ENCODE measurements at places on chromosomes 7 and 10.
A peak's percentile ranks its signal among the peaks of the same experiment; 100 is the strongest.

GRCh38 chr7:108652886-108653285, 83.2 kb downstream of the DNAJB9 start:
- no peak for DNase-seq

- DNase-seq, result no peak
These were observed 10.8 kb downstream of the ANKRD22 start for GRCh38 chr10:88840881-88841280.

DNA sequence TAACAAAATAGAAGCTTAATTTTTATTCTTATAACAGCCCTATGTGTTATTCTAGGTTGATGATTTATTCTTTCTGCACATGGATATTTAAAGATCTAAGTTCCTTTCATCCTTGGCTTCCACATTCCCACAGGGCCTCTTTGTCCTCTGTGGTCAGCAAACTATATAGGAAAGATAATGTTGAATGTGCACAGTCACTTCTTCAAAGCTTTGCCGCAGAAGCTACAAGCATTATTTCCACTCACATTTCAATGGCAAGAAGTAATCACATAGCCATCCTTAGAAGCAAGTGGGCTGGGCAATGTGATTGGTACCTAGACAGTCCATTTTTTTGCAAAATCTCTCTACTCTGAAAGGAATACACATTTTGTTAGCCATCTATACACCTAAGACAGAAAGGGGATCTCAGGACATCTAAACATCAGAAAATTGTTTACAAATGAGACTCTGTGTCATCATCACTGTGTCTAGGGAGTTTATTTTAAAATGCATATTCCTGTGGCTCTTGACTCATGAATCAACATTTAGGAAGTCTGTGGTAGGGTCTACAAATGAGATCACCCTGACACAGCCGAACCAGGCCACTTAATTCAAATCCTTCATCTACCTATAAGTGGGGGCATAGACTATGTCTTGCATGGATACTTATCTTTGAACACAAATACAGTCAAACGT, 1060.5 kb downstream of the XPNPEP1 start:
- DNase-seq, result no peak

- DNase-seq, result no peak
These were observed 16.8 kb upstream of the HBP1 start for GRCh38 chr7:107152011-107152410.

GRCh38 chr10:97744405-97745035, 7.6 kb downstream of the ZFYVE27 start:
- no peak for DNase-seq

DNA sequence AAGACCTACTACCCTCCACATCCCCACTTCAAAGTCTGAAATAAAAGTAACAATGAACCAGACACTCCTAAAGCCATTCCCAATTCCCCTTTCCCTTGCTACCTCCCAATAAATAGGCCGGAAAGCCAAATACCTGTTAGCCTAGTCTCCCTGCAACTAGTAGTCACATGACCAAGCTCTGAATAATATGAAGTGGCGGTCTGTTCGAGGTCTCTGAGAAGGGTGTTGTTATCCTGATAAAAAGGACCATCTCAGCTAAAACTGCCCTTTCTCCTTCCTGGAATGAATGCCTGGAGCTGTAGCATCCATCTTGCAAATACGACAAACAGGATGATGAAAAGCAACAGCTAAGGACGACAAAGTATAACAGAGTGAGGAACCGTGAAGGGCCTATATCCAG, 6.0 kb downstream of the KIF5B start:
- no peak for DNase-seq

DNA sequence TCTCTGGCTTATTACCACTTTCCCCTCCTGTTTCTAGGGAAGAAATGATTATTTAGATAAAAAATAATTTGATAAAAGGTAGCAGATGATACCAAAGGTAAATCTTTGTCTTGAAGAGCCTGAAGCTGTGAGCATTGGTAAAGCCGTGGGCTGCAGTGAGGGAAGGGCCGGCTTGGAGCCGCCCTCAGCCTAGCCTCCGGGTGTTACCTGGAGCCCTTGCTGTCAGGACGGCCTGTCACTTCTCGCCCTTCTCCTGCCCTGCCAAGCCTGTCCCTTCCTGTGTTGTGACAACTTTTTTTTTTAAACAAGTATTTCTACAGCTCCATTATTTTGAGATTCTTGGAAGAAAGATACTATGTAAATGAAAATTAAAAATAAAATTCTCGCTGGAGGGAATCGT, 7.0 kb downstream of the CUX1 start:
- no peak for DNase-seq

GRCh38 chr10:106136175-106136574, 1028.3 kb downstream of the SORCS1 start:
- no peak for DNase-seq

DNA sequence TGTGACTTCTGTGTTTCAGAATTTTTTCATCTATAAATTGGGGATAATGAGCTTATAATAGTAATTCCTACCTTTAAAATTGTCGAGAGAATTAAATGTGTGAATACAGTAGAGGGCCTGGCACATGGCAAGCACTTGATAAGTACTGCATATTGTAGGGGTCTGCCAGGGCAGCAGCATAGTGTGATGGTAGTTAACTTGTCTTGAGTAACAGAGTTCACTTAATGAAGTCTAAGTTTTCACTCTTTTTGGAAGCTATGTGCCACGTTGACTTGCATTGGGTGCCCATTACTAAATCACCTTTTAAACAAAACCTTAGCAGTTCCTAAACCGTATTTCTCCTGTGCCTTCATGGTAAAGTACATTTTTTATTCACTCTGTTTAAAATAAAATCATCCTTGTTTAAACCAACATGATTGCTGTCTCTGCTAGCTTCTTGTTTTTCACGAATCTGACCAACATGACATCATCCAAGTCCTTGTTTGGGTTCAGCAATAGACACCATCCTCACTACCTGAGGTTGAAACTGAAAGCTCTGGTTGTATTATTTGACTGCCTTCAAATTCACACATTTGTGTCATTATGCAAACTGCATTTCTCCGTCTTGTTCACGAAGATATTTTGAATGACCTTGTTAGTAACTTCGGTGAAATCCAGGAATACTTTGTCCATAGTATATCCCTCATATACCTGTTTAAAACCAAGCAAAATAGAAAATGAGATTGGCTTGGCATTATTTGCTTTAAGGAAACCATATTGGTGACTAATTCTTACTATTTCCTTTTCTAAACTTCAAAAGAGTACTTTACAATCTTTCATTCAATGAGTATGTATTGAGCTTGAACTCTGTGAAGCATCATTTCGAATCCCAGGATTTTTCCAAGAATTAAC, 340.2 kb downstream of the SUGCT start:
- DNase-seq, result no peak

DNA sequence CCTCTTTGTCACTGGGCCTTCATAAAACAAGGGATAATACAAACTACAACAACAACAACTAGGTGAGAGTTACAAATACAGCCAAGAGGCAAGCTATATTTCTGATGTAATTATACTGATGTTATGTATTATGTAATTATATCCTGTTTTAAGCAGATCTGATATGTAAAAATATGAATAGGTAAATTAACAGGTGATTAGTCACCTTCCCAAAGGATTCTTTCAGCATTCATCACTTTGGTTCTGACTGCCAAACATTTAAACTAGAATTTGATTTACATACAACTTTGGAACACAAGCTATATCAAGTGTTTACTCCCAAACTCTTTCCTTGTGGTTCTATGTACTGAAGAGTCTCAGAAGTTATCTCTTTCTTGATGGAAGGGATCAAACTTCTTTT, 53.7 kb downstream of the BEND7 start:
- DNase-seq, result no peak

GRCh38 chr7:144513334-144513733, 109.8 kb upstream of the NOBOX start:
- no peak for DNase-seq

GRCh38 chr10:88048312-88048711, 184.9 kb downstream of the PTEN start:
- no peak for DNase-seq

GRCh38 chr10:124048371-124049290, 44.8 kb downstream of the CHST15 start:
- no peak for DNase-seq

DNA sequence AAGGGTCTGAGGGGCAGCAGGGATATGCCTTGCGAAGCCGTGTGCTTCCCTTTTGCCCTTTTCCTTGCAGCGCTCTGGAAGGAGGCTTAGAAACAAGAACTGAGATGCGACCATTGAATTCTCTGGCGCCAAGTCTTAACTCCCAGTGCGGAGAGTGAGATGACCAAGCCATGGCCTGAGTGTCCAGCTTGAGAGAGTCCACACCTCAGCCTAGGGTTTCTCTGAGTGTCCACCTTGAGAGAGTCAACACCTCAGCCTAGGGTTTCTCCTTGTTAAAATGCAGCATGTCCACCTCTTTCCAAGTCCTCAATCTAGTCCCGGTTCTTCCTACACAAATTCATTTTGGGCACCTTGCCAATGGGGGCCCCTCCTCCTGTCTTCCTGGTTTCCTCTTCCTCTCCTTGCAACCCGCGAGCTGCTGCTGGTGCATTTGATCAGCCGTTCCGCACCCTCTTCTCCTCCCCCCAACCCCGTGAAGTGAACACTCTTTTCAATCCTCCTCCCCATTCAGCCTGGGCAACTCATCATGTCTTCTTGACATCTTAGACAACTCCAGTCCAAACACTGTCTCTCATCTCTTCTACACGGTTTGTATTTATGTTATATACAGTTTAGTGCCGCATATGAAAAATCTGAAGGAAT, 178.2 kb upstream of the PITRM1 start:
- DNase-seq, result no peak

DNA sequence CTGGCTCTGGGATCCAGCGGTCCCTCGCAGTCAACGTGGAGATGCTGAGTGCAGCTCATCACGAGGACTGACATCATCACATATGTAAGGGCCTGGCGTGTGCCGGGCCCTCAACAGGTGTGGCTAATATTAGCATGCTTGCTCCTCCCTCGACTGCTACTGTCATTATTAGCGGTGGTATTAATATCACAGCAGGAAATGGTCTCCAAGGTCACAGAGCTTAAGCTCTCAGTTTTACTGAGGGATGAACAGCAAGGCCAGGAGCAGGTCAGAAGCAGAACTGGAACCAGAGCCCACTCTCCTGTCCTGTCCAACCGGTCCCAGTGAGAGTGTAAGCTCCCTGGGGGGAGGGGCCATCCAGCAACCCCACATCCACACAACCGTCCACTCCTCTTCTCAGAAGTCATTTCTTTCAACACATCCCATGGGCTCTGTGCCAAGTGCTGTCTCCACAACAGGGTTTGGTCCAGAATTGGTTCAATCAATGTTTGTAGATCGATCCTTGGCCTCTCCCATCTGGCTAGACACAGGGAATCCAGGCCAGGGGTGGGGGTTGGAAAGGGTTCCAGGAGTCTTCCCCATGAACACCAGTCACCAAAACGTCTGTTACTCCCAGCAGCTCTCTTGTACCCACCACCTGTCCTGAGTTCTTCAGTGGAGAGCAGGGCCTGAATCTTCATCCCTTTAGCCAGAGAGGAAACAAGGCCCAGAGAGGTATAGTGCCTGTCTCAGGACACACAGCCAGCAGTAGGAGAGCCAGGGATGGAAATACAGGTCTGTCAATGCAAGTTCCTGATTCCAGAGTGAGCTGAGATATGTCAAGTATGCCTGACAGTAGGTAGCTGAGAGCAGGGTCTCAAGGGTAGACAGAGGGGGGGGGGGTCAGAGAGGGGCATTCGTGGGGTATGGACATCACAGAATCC, 45.3 kb upstream of the ZMIZ1 start:
- DNase-seq, result no peak

DNA sequence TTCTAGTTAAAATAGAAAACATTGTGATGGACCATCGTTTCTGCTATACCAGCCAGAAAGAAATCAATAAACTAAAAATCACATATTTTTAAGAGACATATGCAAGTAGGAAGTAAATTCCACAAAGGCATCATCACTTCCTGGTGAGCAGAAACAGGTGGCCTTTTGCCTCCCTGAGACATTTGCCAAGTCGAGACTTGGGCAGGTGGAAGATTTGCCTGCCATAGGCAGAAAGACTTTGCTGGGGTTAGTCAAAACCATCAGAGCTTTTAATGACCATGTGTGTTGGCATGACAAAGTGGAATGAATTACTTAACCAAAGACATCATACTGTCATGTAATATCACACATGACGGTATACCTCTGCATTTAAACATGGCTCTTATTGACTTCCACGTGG, 66.0 kb upstream of the FGL2 start:
- no peak for DNase-seq

GRCh38 chr10:53786236-53786900, 1013.8 kb upstream of the MBL2 start:
- peak; percentile 31 for DNase-seq

- no peak for DNase-seq
These were observed 190.9 kb downstream of the VTI1A start for GRCh38 chr10:112637901-112638300.

DNA sequence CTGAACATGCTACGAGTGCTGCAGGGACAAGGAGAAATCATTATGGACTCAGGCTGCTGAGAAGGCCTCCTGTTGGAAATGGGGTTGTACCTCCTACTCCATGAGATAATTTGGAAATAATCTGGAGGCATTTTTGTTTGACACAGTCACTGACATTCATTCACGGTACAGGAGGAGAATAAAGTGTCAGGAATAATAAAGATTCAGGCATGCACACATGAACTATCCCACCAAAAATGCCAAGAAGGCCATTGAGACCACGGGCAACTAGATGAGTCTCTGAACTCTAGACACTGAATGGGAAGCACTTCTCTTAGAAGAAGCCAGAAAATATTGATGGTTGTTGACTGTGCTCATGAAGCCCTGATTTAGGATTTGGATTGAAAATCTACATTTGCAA, 220.9 kb upstream of the HABP2 start:
- no peak for DNase-seq

GRCh38 chr10:132500781-132501415, 36.7 kb upstream of the INPP5A start:
- no peak for DNase-seq

DNA sequence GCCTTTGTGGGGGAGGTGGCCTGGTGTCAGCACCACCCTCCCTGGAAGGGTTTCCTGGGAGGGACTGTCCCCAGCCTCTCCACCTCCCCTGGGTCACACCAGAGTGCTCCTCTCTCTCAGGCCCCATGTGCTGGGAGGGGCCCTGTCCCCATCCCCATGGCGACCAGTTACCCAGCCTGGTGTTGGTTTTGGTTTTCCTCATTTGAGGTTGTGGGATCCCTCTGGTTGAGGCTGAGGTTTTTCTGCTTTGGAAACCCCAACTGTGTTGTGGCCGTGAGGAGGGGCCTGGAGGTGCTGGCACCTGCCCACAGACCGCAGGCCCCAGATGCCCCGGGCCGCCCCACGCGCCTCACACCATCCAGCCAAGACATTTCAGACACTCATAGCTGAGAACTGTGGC, 106.3 kb downstream of the GRK5 start:
- DNase-seq, result no peak

- no peak for DNase-seq
These were observed 41.3 kb upstream of the CALN1 start for GRCh38 chr7:72453471-72453870.

DNA sequence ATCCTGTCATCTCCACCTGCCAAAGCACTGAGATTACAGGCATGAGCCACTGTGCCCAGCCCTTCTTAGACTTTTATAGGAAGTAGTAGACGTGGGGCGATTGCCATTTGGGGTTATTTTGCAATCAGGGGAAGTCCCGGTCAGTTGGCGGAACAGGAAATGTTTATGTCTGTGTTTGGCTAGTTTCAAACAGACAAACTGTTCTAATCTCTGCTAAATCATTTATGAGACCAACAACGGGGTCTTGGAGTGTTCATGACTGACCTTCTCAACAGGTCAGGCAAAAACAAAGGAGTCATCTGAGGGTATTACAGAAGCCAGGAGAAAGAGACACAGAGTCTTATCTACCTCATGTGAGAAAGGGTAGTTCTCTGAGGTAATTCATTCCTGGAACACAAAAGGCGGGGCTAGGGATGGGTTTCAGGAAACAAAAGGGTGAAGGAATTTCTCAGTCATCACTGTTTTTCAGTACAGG, 6.6 kb upstream of the TPK1 start:
- DNase-seq, result peak; percentile 23
